ENCODE measurements at places on chromosomes 1 and 21. TPM values are rescaled to one million over a fixed set of nuclear protein-coding genes. Genes with fewer than 3 reads are reported as not detected.

DNA sequence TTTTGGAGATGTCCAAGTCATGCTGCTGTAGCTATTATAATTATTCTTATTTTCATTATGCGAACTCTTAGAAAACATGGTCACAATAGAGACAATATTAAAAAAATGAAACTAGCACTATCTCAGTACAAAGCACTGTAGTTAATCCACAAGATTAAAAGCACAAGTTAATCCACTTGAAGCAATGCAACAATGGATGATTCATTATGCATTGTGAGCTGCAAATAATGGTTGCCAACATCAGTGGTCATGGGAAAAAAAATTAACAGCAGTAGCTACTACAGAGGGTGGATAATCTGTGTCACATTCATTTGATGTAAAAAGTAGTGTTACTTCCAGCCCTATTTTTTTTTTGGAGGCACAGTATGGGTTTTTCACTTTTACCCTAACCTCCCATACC, 56.7 kb downstream of the DPT start:
- no peak for DNase-seq
- no peak overlapping the region for H3K4me3 ChIP-seq
- no peak overlapping the region for H3K27ac ChIP-seq
- no peaks in the 10 kb centered on the region for H3K36me3 ChIP-seq
- no peaks in the 10 kb centered on the region for H3K4me1 ChIP-seq

GRCh38 chr1:10530281-10530740, 55.6 kb downstream of the PEX14 start:
- no peaks in the 10 kb centered on the region for H3K36me3 ChIP-seq
- no peak overlapping the region for H3K27ac ChIP-seq
- no peaks in the 10 kb centered on the region for H3K4me1 ChIP-seq
- no peaks in the 10 kb centered on the region for H3K27me3 ChIP-seq

- no peaks in the 10 kb centered on the region for H3K27me3 ChIP-seq
- H3K4me3 ChIP-seq: no peak overlapping the region
- peaks cover 17% of the 10 kb centered on the region for H3K36me3 ChIP-seq
Measured at GRCh38 chr1:150162862-150163706, 13.4 kb downstream of the PLEKHO1 start.

DNA sequence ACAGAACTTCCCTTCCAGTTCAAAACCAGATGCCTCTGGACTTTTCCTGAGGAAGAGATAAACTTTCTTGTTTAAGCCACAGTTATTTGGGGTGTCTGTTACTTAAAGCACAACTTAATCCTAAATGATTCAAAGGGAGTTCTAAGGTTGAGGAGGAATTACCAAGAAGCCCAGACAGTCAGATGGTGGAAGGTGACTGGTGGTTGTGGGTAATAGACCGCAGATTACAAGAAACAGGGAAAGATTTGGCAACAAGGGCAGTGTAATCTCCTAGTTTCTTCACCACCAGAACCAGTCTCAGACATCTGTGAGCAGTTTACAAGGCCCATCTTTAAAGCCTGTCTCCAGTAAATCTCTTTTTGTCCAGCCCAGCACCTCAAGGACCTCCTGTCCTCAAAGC, 130.1 kb upstream of the CTTNBP2NL start:
- DNase-seq: no peak
- no peaks in the 10 kb centered on the region for H3K36me3 ChIP-seq
- H3K27me3 ChIP-seq: no peaks in the 10 kb centered on the region
- H3K4me3 ChIP-seq: no peak overlapping the region
- H3K4me1 ChIP-seq: no peaks in the 10 kb centered on the region

DNA sequence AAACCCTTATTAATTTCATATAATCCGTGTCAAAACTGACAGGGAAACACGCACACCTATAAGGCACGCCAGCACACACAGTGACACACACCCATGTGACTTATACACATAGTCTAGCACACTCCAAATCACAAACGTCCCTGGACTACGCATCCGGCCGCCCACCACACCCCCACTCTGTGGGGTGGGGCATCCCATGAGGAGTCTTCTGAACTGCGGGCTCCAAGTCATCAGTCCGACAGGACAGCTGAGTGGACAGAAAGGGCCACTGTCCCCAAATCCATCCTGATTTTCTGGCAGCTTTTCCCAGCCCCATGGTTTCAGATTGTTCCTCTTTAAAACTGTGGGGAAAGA, 829 bp downstream of the PEA15 start:
- H3K27me3 ChIP-seq: no peaks in the 10 kb centered on the region
- DNase-seq: peak; percentile 77
- peak overlapping the region; percentile 97 for H3K4me3 ChIP-seq
- peaks cover 17% of the 10 kb centered on the region for H3K36me3 ChIP-seq

- H3K4me1 ChIP-seq: peaks cover 18% of the 10 kb centered on the region
- no peak overlapping the region for H3K27ac ChIP-seq
- H3K4me3 ChIP-seq: no peak overlapping the region
- H3K27me3 ChIP-seq: no peaks in the 10 kb centered on the region
- peak; percentile 85 for DNase-seq
- H3K36me3 ChIP-seq: no peaks in the 10 kb centered on the region
Measured at GRCh38 chr21:42923553-42924432, 1.6 kb downstream of the ERVH48-1 start.

GRCh38 chr1:112172294-112172882, 182.9 kb upstream of the KCND3 start:
- no peak overlapping the region for H3K27ac ChIP-seq
- DNase-seq: no peak
- no peaks in the 10 kb centered on the region for H3K36me3 ChIP-seq
- no peaks in the 10 kb centered on the region for H3K27me3 ChIP-seq
- H3K4me3 ChIP-seq: no peak overlapping the region

ARV1 gene
- 1.8 TPM for total RNA-seq

GRCh38 chr1:109906160-109906838, 4.3 kb upstream of the CSF1 start:
- peak overlapping the region; percentile 62 for H3K27ac ChIP-seq
- H3K4me1 ChIP-seq: peaks cover 46% of the 10 kb centered on the region
- no peaks in the 10 kb centered on the region for H3K27me3 ChIP-seq
- H3K4me3 ChIP-seq: no peak overlapping the region

TNFRSF1B gene
- 62.6 TPM for total RNA-seq

GRCh38 chr1:30609336-30609998, 113.9 kb downstream of the MATN1 start:
- no peaks in the 10 kb centered on the region for H3K27me3 ChIP-seq
- H3K4me3 ChIP-seq: no peak overlapping the region
- no peak for DNase-seq

Data from CD4-positive, alpha-beta T cell (primary cell).